ENCODE measurements at places on chromosomes 11 and 22.

DNA sequence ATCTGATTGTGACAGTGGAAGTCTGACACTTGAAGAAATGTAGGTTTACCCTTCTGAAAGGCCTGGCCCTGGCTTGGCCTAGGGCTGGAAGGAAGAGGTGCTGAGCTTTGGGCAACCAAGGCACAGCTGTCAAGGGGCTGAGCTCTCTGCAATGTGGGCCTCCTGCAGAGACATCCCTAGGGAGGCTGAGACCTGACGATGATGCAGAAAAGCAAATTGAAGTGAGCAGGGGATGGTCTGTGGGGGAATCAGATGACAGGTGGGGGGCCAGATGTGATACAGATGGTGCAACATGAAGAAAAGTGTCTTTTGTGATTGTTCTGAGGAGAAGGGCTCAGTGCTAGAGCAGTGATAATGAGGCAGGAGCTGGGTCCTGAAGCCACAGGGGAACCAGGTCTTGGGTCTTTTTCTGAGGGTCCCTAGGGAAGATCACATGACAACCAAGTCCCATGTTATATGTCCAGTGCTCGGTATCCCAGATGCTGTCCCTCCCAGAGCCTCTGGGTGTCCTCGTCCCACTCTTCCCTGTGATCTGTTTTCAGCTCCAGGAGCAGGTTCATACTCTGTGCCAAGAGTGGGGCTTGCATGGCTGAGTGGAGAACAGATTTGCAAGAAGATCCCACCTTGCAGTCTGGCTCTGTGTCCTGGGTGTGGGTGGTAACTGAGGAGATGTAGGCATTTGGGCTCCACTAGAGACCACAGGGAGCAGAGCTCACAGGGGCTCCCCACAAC is 79.9 kb upstream of the VPREB1 start:
- DNase-seq, result no peak

- no peak for DNase-seq
These were observed 473.4 kb downstream of the MN1 start for GRCh38 chr22:27327981-27328721.

- no peak for DNase-seq
These were observed 42.6 kb downstream of the SC5D start for GRCh38 chr11:121334973-121335710.

DNA sequence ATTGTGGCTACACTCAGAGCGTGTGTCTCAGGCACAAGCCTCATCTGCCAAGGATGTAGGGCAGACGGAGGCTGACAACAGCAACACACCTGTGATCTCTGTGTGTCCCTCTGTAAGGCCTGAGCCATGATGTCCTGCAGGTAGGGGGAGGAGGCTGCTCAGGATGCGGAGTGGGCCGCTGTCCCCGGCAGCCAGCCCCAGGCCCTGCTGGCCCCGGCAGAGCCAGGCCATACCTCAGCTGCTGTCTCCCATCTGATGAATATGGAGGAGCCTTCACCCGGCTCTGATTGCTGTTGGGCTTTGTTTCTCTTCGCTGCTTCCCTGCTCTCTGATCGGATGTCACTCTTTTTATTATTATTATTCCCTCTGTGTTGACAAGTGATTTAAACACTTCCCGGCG is 83.6 kb upstream of the NCAM1 start:
- DNase-seq, result no peak

- no peak for DNase-seq
These were observed 4.8 kb downstream of the TEAD1 start for GRCh38 chr11:12678991-12679390.

GRCh38 chr22:36772451-36772850 is 3.5 kb downstream of the IFT27 start:
- no peak for DNase-seq

- no peak for DNase-seq
These were observed at the start of gene SLC25A18 for GRCh38 chr22:17562906-17563870. SLC25A18 (plus strand) TSS chr22:17563498; CDS start chr22:17579945, 16,447 bp downstream.

GRCh38 chr11:9076661-9077060 is 14.7 kb downstream of the SCUBE2 start:
- DNase-seq, result no peak

DNA sequence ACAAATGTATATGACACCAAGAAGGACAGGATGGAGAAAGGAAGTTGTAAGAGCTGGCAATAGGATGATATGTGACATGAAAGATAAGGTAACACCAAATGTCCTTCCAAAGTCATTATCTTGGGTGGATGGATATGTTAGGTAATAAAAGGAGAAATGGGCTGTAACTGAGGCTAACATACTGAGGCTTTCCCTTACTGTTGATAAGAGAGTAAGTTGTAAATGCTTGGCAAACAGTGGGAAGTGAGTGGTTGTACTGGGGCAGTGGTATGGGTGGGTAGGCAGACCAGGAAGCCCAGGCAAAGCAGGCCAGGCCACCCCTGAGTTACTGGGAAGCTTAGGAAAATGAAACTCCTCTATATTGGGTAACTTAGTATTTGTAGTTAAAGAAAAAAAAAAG is 73.7 kb downstream of the ARHGAP42 start:
- DNase-seq, result no peak

DNA sequence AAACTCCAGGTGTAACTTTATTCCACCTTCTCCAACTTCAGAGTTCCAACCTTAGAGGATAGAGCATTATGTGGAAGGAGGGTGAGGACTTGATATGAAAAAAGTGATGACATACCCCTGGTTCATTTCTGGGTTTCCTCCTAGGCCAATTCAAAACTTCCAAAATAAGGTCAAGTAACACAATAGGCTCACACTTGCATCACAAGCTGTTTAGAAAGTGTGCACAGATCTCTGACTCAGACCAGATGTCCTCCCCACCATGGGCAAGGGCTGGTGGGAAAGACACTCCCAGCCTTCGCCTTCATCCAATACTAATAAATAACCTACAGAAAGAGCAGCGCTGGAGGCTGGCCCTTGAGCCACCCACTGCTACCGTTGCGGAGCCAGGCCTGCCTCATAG is 5.8 kb upstream of the BUD13 start:
- DNase-seq, result no peak

- no peak for DNase-seq
These were observed 80.1 kb upstream of the CD44 start for GRCh38 chr11:35058669-35059434.

DNA sequence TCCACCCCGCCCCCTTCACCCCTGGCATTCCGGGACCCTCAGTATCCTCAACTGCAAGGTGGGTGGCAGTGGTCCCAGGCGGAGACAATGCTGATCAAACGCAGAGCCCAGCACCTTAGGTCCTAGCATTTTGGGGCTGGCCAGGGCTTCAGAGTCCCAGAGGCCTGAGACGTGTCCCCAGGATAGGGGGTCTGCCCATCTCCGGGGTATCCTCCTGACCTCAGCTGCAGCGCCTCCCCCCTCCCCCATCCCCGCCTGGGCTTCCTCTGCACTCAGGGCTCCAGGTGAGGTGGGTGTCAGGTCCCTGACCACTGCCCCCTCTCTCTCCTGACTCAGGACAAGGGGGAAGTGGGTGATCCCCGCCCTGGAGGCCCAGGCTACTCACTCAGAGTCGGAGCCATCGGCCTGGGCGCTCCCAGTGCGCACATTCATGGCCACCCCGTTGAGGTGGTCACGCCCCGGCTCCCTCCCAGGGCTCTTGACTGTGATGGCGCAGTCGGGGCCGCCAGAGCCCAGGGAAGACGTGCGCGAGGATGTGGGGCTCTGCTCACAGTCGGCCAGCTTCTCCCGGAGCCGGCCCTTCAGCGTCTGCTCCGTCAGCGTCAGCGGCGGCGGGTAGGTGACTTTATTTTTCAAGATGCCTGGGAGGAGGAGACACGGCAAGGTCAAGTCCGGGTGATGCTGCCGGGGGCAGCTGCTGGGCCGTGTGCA is 28.3 kb downstream of the TRMU start:
- no peak for DNase-seq

DNA sequence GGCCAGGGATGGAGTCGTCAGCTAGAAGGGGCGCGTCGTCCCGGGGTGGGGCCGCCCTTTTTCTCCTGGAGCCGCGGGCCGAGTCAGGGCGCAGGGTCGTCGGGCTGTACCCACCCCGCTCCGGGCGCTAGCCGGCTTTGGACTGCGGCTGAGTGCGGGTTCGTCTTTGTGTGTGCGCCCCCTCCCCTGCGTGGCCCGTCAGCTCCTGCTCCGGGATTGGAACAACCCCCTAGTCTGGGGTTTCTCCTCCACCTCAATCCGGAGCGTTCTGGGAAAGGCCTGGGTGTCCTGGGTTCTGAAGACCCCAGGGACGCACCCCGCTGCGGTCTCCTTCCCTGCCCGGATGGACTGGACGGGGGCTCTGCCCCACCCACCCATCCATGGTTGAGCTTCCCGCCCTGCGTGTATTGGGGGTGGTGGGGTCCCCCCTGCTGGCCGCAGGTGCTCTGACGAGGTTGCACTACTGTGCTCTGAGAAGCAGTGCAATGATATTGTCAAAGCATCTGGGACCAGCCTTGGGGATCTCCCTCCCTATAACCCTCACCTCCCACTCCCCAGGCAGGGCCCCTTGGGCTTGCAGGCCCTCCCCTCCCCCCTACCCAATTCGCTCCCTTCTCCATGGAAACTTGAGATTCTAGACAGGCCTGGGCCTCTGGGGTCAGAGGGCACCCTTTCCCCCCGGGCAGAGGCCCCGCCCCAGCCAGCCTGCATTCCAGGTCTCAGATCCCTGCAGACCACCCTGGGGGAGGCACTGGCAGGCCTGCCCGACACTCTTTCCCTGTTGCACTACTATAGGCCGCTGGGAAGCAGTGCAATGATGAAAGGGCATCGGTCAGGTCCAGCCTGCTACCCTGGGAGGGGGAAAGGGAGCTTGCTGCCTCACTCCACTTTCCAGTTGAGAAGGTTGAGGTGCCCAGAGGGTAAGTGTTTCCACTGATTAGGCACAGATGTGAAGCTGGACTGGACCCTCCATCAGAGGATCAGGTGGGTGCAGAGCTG is 10.7 kb downstream of the SDF2L1 start:
- DNase-seq, result no peak
